H9 (cell line): ENCODE measurements at places on chromosomes 6 and 20. TPM values are rescaled to one million over a fixed set of nuclear protein-coding genes. Genes with fewer than 3 reads are reported as not detected.

KCNK16 gene
- total RNA-seq = not detected in 2 replicates

- DNase-seq = no peak
Measured at GRCh38 chr6:163148451-163149278, 265.9 kb upstream of the QKI start.

- peak; percentile 37 for DNase-seq
Measured at GRCh38 chr6:107418118-107418517, 41.2 kb downstream of the PDSS2 start.

DNA sequence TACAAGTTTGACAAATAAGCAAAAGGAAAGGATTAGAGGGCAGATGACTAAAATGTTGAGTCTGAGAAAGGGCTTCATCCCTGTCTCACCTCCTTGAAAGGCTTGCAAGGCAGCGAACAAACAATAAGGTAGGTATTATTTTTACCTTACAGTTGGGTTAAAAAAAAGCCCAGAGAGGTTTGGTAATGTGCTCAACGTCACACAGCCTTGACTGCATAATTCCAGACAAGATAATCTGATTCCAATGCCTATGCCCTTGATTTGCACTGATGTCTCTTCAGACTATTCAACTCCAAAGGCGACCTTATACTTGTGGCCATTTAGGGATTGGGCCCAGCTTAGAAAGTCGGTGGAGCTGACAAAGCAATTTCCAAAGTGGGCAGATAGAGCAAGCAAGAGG, 1.7 kb downstream of the ARG1 start:
- no peak for DNase-seq

DNA sequence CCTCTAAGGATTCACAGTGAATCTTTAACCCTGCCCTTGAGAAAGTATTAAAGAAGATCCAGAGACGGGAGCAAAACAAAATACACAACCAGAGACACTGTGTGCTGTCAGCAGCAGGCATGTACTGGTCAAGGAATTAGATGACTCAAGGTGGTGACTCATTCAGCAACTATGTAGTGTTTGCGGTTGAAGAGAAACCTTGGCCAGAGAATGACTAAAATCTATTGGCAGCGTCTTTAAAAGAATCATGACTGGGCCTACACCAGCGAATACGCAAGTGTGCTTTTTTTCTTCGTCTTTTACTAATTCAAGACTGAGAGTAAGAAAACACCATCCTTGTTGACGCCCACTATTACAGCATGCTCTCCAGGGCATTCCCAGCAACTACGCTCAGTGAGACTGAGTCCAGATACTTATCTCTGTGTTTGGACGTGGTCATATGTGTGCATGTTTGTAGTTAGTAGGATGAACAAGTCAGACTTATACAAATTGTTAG, 72.4 kb upstream of the BACH2 start:
- peak; percentile 68 for DNase-seq

DNA sequence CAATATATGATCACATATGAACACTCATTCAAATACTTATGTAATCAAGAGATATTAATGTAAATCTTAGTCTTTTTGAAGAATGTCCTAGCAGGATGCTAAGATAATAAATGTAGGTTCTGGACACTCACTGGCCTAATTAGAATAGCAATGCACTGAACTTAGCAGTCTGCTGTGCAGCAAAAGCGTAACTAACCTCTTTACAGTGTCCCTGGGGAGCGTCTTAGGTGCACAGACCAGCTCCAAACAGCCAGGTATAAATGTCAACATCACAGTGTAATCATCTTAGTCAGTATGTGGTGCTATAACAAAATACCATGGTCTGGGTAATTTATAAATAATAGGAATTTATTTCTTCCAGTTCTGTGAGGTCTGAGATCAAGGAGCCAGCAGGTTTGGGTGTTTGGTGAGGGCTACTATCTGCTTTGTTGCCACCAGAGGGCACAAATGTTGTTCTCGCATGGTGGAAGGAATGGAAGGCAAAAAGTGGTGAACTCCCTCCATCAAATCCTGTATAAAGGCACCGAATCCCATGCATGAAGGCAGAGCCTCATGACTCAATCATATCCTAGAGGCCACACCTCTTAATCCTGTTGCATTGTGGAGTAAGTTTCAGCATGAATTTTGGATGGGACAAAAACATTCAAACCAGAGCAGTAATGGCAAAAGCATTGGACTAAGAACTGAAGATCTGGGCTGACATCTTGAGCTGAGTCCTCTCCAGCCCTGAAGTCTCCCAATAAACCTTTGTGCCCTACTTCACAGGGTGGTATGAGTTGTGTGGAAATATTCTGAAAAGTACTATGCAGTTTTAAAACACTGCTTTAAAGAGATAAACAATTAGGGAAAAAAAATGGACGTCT, 41.8 kb upstream of the FOXO3 start:
- peak; percentile 51 for DNase-seq

TREML2 gene
- 0.07 TPM in 2 replicates for total RNA-seq

DNA sequence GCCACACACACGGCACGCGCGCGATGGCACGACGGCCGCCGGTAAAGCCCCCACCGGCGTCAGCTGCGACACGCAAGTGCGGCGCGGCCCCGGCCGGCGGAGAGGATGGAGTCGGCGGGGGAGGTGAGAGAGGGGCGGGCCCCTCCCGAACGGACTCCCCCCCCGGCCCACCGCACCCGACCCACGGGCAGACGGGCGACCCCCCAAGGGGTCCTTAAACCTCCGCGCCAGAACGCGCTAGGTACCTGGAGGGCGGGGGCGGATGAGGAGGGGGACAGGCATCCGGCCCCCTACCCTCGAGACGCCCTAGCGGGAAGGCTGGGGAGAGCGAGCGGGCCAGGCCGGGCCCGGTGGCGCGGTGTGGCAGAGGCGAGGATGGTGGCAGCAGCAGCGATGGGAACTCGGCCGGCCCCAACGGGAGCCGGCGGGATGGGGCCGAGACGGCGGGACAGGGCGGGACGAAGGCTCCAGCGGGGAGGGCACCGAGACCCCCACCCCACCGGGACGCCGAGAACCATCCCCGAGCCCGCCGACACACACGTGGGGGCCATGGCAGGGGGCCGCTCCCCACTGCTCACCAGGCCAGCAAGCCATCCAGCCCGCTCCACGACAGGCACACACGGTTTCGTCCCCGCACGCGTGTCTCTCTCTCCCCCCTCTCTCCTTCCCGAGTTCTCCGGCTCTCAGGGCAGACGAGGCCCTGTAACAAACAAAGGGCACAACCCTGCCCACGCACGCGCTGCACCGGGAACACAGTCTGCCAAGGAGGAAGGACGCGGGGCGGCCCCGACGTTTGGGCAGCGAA, 1515.4 kb upstream of the DEFB115 start:
- DNase-seq = no peak

DNA sequence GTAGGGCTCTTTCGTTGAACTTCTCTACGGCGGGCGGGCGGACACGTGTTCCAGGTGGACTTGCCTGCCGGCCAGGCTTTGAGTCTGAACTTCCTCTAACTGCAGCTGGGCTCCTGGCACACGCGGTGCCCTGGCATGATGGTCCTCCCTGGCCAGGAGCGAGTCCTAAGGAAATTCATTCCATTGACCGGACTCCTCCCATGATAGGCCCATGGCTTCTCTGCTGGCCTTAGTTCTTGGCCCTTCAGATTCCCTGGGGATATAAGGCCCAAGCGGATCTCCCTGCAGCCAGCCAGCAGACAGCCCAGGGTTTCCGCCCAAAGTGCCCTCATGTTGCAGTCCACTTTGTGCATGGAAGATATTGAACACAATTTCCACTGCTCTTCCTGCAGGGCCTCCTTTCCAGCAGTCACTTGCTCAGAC, 39.4 kb downstream of the TBC1D7 start:
- DNase-seq = peak; percentile 16

DNA sequence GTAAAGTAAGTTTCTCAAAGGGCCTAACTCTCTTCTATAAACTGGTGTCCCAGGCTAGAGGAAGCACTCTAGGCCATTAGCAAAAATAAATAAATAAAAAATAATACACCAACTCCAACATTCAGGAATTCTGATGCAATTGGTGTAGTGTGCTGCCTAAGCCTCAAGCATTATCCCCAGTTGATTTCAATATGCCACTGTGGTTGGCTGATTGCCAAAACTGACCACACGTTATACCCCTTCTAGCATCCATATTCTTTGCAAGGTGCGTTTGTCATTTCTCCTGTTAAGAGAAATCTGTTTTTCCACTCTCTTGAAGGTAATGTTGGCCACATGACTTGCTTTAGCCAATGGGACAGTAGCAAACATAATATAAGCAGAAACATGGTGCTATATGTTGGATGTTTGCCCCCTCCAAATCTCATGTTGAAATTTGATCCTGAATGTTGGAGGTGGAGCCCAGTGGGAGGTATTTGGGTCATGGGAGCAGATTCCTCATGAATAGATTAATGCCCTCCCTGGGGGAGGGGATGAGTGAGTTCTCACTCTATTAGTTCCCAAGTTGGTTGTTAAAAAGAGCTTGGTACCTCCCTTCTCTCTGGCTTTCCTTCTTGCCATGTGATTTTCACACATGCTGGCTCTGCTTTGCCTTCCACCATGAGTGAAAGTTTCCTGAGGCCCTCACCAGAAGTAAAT, 71.9 kb upstream of the PLCB4 start:
- no peak for DNase-seq

- no peak for DNase-seq
Measured at GRCh38 chr6:129818251-129818650, 42.9 kb downstream of the TMEM244 start.

DNA sequence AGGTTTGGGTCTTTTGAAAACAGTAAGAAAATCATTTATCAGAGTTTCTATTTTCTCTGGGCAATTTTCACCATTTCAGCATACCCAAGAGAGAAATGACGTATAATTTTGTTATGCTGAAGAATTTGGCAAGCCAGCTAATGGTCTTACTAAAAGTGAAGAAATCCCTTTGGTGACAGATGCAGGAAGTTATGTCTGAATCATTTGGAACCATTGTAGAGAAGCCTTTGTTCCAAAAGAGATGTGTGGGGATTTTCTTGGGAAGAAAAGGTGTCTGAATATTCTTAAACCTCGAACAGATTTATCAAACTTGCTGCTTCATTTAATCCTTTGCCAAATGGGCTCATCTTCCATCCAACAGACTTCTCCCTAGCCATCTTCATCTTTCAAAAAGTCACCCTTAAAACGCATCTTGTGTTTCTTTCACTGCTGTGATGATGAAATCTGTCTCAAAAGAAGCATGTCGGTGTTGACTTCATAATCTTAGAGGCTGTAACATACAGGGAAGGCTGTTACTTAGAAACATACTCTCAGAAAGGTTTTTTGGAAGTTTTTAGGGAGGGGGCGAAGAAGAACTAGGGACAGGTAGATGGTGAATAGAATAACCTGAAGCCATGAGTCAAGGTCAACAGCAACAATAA, 39.5 kb downstream of the CITED2 start:
- no peak for DNase-seq

DNA sequence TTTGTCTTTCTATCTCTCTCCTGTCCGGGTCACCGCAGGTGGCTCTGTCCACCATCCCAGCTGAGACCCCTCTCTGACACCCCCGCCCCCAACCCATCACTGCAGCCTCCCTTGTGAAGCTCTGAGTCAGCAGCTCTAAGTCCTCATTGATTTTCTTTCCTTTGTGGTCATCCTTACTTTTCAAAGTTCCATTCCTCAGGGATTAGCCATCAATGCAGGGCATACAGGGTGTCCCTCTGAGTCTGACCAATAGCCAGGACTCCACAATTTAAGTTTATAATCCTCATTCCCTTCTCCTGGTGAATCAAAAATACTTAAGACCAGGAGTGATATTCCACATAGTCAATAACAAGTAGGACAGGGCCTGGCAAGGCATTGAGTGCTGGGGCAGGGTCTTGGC, 333.3 kb upstream of the CNR1 start:
- no peak for DNase-seq

TMEM181 gene
- 23.7 and 24.4 TPM in 2 replicates for total RNA-seq

KIAA1755 gene
- 0.17 and 0.18 TPM in 2 replicates for total RNA-seq

DNA sequence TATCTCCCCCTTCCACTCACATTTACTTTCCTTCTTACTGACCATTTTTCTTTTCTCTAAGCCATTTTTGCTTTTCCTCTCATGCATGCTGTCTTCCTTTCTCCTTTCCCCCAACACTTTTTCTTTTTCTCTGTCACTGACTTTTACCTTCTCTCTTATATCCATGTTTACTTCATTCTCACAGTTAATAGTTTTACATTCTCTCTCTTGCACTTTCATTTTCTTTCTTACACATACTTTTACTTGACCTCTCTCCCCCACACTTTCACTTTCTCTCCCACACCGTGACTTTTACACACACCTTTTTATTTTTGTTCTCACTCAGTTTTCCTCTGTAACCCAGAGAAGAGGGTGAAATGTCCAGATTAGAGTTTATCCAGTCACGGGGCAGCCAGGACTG, 636.3 kb downstream of the PTPRT start:
- no peak for DNase-seq

GRCh38 chr6:56420296-56420695, 172.9 kb upstream of the COL21A1 start:
- no peak for DNase-seq

GRCh38 chr20:60219984-60220562, 261.9 kb downstream of the CDH26 start:
- DNase-seq = no peak

DNA sequence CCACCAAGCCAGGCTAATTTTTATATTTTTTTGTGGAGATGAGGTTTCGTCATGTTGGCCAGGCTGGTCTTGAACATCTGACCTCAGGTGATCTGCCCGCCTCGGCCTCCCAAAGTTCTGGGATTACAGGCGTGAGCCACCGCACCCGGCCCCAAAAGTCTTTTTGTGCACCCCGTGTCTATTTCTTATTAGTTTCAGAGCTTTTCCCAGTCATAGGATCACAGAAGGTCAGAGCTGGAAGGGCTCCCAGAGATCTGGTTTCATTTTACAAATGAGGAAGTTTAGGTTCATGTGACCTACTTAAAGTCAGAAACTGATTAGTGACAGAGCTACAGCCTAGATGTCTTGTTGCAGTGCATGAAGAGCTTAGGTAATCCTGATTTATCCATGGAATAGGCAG, 1.6 kb upstream of the OGFRL1 start:
- no peak for DNase-seq

- peak; percentile 67 for DNase-seq
Measured at GRCh38 chr6:41182069-41183034, 18.6 kb downstream of the TREML2 start.

- no peak for DNase-seq
Measured at GRCh38 chr20:61205769-61206168, 46.3 kb upstream of the CDH4 start.

- DNase-seq = no peak
Measured at GRCh38 chr20:50248104-50248641, 57.5 kb downstream of the CEBPB start.

SLC26A8 gene
- 0.09 and 0.55 TPM in 2 replicates for total RNA-seq

- DNase-seq = no peak
Measured at GRCh38 chr6:65760285-65760684, 53.3 kb upstream of the EYS start.

- DNase-seq = no peak
Measured at GRCh38 chr20:41457173-41457857, 90.7 kb upstream of the EMILIN3 start.

DNA sequence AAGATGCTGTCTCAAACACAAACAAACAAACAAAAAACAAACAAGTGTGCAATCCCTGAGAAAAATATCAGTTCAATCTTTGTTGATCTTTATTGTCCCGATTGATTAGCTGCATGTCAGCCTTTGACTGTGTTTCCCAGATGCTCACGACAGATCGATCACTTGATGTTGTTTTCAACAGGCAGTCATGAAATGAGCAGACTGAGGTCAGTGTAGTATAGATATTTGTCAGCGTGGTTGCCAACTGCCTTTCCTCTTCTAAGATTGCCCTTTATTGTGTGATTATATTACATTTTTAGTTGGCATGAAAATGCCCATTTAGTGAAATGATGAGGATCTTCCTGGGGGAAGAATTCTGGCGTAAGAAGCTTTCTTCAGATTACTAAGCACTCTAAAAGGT, 25.6 kb downstream of the UTRN start:
- no peak for DNase-seq

- DNase-seq = no peak
Measured at GRCh38 chr6:130222775-130223174, at the start of gene SAMD3. Gene SAMD3 (minus strand): TSS chr6:130222951. CDS start chr6:130215273, 7,678 bp downstream.

ADGRF5 gene
- not detected in 2 replicates for total RNA-seq
